Activated gamma-delta T cell treated with anti-CD3 and anti-CD28 coated beads, Interleukin-2, amount 50 U/mL, for 16 hours (primary cell): ENCODE measurements at places on chromosomes 2 and 18.

- no peak for DNase-seq
These were observed 72.5 kb downstream of the FAM210A start for GRCh38 chr18:13653746-13654433.

DNA sequence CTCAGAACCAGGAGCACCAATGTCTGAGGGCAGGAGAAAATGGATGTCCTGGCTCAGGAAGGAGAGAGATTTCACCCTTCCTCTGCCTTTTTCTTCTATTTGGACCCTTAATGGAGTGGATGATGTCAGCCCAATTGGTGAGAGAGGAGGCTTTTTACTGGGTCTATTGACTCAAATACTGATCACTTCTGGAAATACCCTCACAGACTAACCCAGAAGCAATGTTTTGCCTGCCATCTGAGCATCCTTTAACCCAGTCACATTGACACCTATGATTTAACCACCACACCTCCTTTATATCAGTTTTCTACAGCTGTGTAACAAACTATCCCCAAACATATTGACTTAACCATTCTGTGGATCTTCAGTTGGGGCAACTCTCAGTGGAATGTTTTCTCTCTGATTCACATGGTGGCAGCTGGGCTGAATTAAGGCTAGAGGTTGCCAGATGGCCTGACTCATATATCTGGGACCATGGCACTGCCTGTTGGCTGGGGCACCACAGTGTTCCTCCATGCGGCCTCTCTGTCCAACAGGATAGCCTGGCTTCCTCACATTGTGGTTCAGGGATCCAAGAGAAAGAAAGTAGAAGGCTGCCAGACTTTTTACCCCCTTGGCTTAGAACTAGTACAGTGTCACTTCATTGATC, 18.2 kb upstream of the MBOAT2 start:
- DNase-seq, result no peak

DNA sequence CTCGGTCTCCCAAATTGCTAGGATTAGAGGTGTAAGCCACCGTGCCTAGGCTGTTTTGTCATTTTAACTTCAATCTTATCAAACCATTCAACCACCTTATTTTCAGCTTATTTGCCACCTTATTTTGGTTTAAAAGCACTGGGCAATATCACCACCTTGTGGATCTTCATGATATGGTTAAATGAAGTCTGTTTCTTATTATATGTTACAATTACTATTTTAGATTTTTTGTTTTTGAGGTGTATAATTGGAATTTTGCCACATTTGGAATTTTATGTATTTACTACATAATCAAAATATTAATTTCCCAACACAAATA, 43.8 kb upstream of the SCN9A start:
- no peak for DNase-seq

DNA sequence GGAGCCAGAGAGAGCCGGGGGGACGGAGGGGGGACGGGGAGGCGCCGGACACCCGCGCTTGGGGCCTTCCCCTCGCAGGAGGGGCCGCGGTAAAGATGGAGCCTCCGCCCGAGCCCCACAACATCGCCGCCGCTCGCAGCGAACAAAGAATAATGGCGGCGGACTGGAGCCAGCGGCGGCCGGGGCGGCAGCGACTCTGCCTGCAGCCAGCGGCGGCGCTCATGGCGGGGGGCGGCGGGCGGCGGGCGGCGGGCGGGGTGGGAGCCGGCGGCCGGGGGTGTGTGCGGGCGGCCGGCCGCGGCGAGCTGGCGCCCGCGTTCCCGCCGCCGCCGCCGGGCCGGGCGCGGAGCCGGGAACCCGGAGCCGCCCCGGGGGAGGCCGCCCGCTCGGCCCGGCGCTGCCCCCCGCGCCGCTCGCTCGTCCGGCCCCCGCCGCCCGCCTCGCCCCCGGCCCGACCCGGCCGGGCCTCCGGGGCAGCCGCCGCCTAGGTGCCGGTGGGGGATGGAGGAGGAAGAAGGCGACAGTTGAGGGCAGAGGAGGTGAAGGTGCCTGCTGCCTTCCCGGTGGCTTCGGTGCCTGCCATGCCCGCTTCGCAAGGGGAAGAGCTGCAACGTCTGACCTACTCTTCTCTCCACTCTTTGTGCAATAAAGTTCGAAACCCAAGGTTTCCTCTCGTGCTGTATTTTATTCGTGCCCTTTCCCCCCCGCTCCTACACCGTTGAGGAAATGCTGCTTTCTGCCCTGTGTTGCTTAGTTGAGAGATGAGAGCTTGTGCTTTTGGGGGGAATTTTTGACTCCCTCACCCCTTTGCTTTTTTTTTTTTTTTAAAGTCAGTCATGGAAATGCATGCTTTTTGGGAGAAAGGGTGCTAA, 634 bp downstream of the CREB1 start:
- DNase-seq, result peak; percentile 24

- DNase-seq, result no peak
These were observed 114.3 kb upstream of the MYO3B start for GRCh38 chr2:170063456-170064235.

DNA sequence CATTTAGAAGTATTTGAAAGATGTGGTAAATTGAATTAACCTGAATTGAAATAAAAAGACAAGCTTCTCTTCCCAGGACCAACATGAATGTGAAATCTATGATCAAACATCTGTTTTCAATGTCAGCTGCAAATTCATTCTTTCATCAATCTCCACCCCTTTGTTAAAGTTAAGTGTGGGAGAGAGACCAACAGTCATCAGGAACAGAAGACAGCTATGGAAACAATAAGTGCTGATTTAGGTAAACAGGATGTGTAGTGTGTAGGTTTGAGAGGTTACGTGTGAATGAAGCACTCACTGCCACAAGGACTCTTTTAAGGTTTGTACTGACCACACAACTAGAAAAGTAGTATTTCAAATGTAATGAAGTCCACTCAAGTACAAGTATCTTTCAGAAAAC, 1659.8 kb upstream of the CELF4 start:
- no peak for DNase-seq

DNA sequence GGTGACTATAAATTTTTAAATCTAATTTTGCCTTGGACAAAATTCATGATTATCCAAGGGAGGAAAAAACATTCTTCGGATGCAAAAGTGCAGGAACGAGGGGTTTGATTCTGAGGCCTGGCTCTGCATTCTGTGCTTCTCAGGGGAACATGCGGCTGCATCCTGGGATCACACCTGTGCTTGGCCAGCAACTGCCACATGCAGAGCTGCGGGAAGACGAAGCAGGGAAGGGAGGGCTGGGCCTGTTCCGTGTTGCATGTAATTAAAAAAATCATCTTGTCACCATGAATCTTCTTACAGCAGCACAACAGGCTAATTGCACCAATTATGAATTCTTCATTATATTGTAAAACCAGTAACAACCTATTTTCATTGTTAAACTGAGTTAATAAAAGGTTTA, 158.0 kb upstream of the ALKAL2 start:
- DNase-seq, result no peak

GRCh38 chr2:234559609-234560008, 62.7 kb upstream of the ARL4C start:
- no peak for DNase-seq

- no peak for DNase-seq
These were observed 17.7 kb downstream of the SERPINB12 start for GRCh38 chr18:63559567-63560491.

DNA sequence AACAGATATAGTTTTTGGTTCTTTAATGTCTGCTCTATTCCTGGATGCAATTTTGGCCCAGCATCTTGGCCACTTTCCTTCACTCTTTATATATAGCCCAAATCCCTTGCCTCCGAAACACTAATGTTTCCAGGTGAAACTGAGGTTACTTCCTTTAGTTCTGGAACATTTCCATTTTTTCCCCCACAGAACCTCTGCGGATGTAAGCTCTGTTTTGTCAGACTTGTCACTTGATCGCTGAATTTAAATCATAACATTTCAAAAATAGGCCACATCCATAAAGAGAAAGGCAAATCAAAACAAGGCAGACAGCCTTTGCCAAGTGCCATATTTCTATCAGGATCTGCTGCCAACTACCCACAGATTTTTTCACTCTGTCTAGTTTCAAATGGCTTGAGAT, 115.1 kb downstream of the ANKRD44 start:
- DNase-seq, result no peak

GRCh38 chr18:74785632-74786031, 188.0 kb downstream of the ZNF407 start:
- no peak for DNase-seq

GRCh38 chr2:172462849-172463381, 35.5 kb downstream of the ITGA6 start:
- peak; percentile 20 for DNase-seq

GRCh38 chr2:233082222-233082930, 22.2 kb downstream of the INPP5D start:
- no peak for DNase-seq

- no peak for DNase-seq
These were observed 744.5 kb upstream of the LINC00305 start for GRCh38 chr18:64893349-64893748.

GRCh38 chr18:56580026-56580425, 58.4 kb downstream of the TXNL1 start:
- DNase-seq, result no peak

DNA sequence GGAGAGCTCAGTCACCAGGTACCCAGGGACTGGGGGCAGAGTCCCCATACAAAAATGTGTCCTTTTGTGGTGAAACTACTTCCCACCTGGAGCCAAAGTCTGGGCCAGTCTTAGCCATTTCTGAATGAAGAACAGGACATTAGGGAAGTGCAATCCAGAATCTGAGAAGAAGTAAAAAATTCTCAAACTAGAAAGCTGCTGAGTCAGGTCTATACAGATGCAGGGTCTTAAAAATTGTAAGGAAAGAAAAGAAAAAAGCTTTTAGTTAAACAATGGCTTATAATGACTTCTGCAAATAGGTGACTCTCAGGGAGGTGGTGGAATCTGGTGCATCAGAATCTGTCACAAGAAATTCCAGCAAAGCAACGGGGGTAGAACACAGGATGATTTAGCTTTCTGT, 13.5 kb downstream of the ZBTB7C start:
- DNase-seq, result no peak

DNA sequence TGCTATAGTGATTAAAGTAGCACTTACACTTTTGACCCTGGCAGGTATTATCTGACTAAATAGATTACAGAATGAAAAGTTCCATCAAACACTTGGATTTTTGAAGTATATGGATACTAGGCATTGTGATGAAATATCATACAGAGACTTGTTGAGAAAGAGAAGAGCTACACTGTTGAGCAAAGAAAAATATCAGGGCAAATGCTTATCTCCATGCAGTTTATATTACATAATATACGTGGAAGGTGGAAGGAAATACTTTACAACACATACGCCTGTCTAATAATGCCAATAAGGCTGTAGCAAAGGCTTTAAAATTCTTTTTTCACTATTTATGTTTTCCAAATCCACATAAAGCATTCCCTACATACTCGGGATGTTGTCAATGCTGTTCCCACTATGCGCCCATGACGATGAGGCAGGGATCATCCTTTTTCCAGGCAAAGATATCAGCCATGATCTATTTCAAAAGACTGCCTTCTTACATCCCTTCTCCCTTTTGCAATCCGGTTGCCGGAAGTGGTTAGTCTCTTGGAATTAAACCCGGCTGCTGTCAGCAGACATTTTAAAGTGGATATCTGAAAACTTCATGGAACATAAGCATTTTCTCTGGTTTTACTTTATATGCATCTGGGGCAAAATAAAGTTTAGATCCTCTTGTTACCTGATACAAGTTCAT, 92.6 kb upstream of the ITGA4 start:
- no peak for DNase-seq

DNA sequence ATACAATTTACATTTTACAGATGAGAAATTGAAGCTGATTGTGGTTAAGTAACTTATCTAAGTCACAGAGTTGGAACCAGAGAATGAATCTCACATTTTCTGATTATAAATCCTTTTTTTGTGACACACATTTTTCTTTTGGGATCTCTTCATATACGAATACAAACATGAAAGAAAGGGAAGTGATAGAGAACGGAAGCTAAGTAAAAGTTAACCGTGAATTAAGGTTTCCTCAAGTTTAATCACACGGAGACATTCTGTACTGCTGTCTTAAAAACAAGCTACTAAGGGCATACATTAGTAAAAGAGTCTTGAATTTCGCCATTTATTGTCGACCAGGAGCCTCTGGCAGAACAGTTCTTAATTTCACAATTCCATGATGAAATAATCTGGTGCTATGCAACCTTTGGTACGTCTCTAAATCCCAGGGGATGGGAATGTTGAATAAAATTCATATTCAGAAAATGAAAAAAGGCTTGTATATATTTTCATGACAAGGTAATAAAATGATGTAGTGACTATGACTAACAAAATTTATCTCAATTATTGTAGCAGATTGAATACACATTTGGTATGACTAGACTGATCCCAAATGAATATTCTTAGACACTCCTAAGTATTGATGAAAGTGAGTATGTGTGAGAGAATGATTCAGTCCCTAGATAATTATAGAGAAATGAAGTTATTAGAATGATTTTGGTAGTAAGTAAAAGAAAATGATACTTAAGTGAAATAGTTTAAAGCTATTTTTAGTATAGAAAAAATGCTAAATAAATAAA, 40.3 kb upstream of the ZSWIM2 start:
- DNase-seq, result no peak

DNA sequence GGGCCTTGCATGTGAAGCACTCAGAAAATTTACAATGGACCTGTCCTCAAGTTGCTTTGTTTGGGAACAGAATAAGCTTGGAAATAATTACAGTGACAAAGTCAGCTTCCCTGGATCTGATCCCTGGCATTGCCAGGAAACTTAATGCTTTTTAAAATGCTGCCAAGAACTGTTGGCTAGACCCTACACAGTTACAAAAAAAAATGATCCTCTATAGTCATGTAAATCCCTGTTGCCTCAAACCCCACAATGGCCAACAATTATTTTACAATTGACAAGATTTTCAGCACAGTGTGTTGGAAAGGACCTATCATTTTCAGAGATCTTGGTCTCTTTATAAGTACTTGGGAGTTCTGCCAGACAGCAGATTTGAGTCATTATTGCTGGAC, 470.4 kb upstream of the ACVR2A start:
- no peak for DNase-seq

- no peak for DNase-seq
These were observed 156.0 kb downstream of the TFCP2L1 start for GRCh38 chr2:121128741-121129659.

GRCh38 chr18:26183395-26184112, 42.7 kb upstream of the TAF4B start:
- DNase-seq, result no peak

DNA sequence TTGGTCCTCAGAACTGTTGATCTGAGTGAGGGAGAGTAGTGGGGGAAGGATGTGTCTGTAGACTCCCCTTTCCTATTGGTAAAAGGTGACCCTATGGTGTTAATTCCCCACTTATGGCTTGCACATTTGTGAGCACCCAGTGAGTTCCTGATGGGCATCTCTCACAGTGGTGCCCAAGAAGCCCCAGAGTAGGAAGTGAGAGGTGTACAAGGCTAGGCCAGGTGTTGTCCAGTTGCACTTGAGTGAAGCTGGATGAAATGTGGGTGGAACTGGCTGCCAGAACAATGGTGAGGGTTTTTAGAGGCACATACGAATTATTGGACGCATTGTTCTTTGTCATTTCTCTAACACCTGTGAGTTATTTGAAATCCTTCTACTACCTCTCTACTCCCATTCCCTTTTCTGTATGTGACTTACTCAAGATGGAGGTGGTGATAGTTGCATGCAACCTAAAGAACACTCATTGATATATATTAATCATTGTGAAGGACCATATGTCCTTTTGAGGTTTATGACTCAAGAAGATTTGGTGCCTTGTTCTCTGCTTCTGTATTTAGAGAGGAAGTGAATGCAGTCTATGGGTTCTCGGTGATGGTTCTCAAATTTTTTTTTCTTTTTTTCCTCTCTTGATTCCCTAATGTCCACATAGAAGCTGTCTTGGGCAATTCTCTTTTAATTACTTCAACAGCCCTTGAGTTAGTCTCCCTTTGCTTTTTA, 162.7 kb downstream of the FSHR start:
- DNase-seq, result no peak

GRCh38 chr2:58558881-58559280, 317.8 kb upstream of the FANCL start:
- DNase-seq, result no peak
